ENCODE measurements at places on chromosomes 13 and 19.

GRCh38 chr19:31275068-31275334 lies 74.2 kb downstream of the TSHZ3 start:
- no peak for DNase-seq

DNA sequence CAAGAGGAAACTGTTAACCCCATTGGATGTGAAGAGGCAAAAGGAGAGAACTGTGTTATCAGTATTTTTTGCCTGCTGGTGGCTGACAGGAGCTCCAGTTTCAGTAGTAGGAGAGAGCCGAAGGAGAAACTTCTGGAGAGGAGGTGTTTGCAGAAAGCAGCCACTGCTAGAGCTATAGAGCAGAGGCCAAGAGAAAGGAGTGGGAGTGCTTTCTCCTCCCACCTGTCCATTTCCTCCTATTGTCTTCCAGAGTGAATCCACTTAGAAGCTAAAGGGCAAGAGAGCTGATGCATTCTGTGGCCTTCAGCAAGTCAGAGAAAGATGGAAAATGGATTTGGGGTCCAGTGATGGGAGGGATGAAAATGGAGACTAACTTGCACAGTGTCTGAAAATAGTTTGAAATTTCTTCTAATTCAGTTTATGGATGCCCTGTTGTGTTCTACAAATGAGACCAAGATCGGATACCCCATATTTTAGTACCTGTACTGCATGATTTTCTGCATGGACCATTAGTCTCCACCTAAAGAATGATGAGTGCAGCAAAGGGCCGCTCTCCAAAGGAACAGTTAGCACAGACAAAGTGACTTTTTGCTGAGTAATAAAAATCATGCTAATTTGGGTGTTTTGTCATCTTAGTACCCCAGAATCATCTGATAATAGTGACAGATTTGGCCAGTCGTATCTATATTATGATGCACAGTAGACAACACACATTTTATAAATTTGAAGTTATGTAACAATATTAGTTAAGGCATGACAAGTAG lies 10.7 kb downstream of the HS6ST3 start:
- no peak for DNase-seq

DNA sequence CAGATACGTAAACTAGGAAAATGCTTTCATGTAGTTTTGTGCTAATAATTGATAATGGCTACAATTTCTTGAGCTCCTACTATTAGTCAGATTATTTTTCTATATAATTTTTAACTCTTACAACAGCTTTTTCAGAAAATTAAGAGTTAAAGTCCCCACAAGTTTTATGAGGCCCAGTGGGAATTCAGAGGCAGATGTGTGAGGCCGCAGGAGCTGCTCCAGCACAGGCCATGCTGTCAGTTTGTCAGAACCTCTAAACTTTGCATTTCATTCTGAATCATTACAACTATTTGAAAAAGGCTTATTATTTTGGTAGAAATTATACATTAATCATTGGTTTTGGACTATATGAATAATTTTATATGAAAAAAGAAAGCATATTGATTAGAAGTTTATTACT lies 370.8 kb downstream of the MYO16 start:
- DNase-seq, result no peak

GRCh38 chr13:83378908-83379307 lies 503.4 kb downstream of the SLITRK1 start:
- DNase-seq, result no peak

DNA sequence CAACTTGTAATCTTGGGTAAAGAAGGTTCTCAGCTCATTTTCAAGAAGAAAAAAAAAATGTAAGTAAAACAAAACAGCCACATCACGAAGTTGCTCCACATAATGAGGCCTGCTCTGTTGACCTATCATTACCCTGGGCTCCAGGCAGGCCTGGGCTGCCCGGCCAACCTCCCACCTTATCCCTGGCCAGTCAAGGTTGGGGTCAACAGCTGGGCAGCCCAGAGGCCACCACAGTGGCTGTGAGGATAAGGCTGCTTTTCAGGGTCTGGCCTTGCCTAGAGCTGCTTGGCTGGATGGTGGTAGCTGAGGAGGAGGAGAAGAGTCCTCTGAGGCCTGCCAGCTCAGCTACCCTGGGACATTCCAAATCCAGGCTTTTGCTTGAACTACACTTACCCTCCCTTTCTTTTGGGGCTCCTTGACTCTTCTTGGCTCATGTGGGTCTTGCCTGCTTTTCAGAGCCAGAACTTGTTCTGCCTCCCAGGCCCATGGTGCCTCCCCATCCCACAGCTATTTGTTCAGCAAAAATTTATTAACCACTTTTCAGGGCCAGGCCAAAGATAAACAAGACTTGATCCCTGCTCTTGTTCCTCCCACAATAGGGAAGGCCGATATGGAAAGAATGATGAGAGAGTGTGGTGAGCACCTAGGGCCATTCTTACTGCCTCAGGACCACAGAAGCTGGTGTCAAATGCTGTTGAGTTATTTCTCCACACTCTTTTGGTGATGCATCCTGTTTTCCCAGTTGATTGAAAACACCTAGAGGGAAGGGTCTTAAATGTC lies 101.6 kb downstream of the RGCC start:
- DNase-seq, result no peak

GRCh38 chr13:63297163-63297562 lies 1881.5 kb upstream of the PCDH20 start:
- no peak for DNase-seq

DNA sequence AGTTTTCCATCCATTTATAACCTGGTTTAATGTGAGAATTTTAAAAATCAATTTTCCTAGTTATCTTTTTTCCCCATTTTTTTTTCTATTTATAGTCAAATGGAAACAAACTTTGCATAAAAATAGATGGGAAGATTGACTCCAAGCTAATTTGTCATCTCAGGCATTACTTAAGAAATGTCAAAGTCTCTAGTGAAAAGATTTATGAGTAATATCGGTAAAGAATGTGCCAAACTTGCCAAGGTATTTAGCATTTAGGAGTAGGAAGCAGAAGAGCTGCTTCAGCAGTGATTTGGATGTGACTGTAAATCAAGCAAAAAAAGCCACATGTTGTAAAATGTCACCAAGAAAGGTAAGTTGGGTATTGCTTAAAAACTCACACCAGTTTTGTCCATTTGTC lies 108.6 kb downstream of the LACC1 start:
- no peak for DNase-seq

- DNase-seq, result no peak
Measured at GRCh38 chr19:51001515-51001914, at the start of gene KLK8. KLK8 (minus strand) TSS chr19:51001604; CDS start chr19:51001167, 437 bp downstream.

GRCh38 chr13:96238241-96238640 lies 148.3 kb downstream of the HS6ST3 start:
- DNase-seq, result no peak

- no peak for DNase-seq
Measured at GRCh38 chr19:3855320-3855719, 13.5 kb downstream of the ZFR2 start.
